Stimulated activated CD8-positive, alpha-beta memory T cell treated with anti-CD3 and anti-CD28 coated beads, Interleukin-7, amount 100 ng/mL, for 24 hours (primary cell): ENCODE measurements at places on chromosomes 12 and 14.

GRCh38 chr12:120225200-120225558 lies 24.3 kb upstream of the RPLP0 start:
- no peak for DNase-seq

DNA sequence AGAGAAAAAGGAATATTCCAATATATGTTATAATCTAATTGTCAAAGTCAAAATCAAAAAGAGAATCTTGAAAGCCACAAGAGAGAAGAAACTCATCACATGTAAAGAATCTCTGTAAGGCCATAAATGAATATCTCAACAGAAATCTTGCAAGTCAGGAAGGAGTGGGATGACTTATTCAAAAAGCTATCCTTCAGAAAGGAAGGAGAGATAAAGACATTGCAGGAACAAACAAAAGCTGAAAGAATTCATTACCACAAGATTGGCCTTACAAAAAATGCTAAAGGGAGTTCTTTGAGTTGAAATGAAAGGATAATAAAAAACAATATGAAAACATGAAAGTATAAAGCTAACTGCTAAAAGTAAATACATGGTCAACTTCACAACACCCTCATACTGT lies 286.8 kb downstream of the LRIG3 start:
- DNase-seq, result no peak

- DNase-seq, result no peak
These were observed 175.7 kb upstream of the GSC start for GRCh38 chr14:94945615-94946014.

GRCh38 chr12:68013181-68013580 lies 23.9 kb downstream of the IFNG-AS1 start:
- DNase-seq, result no peak

DNA sequence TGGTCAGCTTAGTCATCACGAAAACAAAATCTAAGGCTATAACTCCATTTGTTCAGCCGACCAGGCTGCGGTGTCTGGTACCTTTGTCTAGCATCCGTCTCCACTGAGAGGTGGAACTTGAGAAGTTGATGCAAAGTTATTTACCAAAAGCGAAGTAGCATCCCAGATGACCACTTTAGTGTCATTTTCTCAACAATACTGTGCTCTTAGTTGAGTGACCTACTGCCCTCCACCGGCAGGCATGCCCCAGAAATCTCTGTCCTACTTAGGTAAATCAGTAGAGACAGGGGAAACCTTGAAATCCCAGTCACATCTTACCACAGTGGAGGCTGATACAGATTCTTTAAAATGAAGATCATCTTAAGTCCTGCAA lies 1.3 kb upstream of the ST8SIA1 start:
- DNase-seq, result no peak

GRCh38 chr12:30796313-30796780 lies 41.6 kb upstream of the CAPRIN2 start:
- no peak for DNase-seq

GRCh38 chr12:46523446-46523845 lies 150.9 kb upstream of the SLC38A2 start:
- no peak for DNase-seq

- DNase-seq, result no peak
These were observed 84.4 kb downstream of the NOC4L start for GRCh38 chr12:132228476-132229192.

GRCh38 chr12:53172352-53172751 lies 8.2 kb upstream of the ZNF740 start:
- DNase-seq, result no peak

- no peak for DNase-seq
These were observed 85.9 kb upstream of the MDM1 start for GRCh38 chr12:68418137-68418460.

DNA sequence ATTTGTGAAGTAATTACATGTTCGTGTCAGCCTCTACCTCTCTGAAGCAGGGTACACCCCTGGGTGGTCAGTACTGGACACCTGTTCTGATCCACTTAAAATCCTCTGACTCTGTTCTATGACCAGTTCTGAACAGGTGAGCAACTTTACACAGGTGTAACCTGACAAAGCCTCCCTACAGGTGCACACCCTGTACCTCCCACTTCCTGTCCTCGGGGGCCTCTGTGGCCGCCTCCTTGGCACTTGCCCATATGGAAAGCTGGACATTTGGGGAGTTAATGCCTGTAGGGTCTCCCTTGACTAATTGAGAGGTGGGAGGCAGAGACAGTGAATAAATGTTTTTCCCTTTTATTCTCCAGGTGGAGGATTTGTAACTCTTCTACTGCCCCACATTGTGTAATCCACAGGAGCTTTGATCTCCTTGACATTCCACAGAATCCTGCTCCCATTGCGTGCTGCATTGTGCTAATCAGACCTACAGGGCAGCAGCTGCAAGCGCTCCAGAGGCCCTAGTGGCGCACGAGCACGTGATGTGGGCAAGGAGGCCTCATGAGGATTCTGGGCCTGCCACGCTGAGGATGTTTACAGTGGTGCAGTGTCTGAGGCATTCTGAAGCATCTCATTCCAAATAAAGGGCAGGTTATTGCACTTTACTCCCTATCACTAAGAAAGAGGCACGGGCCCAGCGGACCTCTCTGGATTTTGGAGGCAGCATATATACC lies 45.8 kb upstream of the BATF start:
- DNase-seq, result no peak

DNA sequence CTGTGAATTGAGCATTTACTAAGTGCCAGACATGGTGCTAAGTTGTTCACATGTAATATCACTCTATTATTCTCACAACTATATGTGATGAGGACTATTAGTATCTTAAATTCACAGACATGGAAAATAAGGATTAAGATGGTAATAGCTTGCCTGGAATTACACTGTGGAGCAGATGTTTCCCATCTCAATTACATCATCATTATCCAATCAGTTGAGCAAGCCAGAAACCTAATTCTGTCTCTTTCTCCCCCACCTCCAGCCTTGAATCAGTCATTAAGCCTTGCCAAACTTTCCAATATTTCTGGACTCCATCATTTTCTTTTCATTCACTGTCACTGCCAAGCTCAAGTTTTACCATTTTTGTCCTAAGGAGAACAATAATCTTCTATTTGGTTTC lies 287.8 kb upstream of the KITLG start:
- no peak for DNase-seq

- DNase-seq, result no peak
These were observed 116.9 kb downstream of the DUSP6 start for GRCh38 chr12:89235189-89235993.

DNA sequence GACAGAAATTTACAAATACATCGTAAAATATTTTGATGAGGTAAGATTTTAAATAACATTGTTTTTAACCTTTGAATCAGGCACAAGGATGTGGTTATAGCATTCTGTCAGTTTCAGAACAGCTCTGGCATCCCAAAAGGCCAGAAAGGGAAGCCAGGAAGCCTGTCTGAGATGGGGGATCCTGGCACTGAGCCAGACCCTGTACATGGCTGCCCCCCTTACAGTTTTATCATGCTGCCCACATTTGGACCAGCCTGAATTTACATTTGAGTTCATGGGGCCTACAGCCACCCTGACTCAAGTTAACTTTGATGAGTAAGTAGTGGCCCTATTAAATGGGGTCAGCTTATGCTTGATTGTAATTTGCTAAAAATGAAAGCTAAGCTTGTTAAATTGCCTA lies 155.6 kb downstream of the PLXNC1 start:
- DNase-seq, result no peak

DNA sequence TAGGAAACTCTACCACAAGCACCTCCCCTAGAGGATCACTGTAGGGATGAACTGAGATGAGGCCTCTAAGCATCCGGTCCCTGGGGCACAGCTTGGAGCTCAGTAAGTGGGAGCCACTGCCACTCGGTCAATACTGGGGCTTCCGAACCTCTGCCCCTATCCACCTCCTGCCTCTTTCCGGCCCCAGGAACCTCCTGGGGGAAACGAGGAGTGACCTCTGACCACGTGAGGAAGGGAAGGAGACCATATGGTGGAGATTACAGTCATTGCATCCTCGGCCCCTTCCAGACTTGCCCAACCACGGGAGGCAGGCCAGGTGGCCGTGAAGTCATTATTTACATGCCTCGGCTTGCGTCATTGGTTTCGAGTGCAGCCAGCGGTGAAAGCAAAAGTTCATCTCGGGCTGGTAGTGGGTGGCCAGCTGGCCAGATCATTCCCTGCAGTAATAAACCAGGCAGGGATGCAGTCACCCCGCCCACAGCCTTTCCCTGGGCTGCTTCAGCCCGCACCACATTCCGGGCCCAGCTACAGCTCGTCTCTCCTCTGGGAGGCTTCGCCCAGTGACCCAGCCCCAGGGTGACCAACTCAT lies 65.4 kb downstream of the C14orf132 start:
- DNase-seq, result no peak

DNA sequence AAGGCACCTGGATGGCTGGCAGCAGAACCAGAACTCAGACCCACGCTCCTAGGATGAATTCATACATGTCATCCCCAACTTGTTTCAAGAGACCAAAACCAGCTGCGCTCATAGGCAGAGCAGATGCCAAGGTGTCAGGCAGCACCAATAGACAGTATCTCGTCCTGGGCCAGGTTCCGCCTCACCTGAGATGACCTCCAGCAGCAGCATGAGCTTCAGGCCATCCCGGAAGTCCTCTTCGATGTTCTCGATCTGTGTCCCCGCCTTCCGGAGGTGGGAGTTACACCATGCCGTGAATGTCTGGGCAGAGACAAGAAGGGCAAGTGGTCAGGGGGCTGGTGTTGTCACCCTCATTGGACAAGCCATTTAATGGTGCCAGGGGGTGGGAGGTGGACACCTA lies 53.7 kb downstream of the ACTN1 start:
- no peak for DNase-seq

- no peak for DNase-seq
These were observed 17.1 kb upstream of the SERPINA1 start for GRCh38 chr14:94405486-94405885.

GRCh38 chr12:132572106-132572505 lies 38.3 kb downstream of the LRCOL1 start:
- no peak for DNase-seq

DNA sequence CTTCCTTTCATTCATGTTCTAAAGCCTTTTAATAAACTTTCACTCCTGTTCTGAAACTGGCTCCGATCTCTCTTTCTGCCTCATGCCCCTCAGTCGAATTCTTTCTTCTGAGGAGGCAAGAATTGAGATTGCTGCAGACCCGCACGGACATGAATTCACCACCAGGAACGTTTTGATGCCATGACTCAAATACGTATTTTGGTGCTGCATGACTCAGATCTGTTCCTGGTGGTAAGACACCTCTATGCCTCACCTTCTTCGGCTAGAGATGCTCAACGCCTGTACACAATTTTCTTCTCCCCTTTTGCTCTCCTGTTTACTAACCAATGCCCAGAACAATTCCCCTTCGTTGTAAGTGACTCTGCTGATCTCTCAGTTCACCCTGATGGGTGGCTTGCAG lies 52.0 kb upstream of the RIMBP2 start:
- DNase-seq, result no peak

GRCh38 chr14:68607081-68607866 lies 185.6 kb downstream of the ZFP36L1 start:
- no peak for DNase-seq

- no peak for DNase-seq
These were observed 7.4 kb downstream of the ELK3 start for GRCh38 chr12:96201272-96202227.

GRCh38 chr12:50615145-50615906 lies 110.5 kb downstream of the DIP2B start:
- DNase-seq, result no peak

DNA sequence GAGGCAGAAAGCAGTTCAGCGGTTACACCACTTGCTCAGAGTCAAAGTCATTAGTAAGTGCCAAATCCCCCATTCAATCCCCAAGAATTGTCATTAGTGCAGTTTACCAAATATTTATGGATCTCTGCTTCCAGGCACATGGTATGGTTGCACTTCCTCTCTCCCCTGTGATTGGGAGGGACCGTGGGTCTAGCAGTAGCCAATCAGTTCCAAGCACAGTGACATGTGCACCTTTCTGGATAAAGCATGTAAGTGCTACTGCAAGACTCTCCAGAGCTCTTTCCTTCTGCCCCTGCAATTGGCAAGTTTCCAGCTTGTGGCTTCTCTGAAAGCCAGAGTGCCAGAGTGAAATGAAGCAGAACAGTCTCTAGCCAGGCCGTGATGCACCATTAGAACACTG lies 85.3 kb upstream of the FLRT2 start:
- DNase-seq, result no peak
